CD4-positive, alpha-beta memory T cell (primary cell): ENCODE measurements at places on chromosomes 2 and 18. TPM values are rescaled to one million over a fixed set of nuclear protein-coding genes. Genes with fewer than 3 reads are reported as not detected.

DNA sequence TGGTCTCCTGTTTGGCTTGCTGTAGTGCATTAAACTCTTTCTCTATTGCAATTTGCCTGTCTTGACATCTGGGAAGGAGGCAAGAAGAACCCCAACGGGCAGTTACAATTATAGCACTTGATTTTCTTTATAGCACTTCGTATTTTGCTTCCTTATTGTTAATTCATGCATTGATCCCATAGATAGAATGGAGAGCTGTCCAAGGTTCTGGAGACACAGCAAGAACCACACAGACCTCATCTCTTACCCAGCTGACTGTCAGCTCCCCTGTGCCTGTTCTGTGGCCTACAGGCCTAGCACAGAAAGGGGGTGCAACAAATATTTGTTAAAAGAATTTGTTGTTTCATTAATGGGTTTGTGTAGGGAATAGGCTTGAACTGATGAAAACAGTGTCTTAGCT lies 194.3 kb downstream of the GALNT1 start:
- no peak for DNase-seq
- H3K36me3 ChIP-seq: no peaks in the 10 kb centered on the region
- H3K4me1 ChIP-seq: no peaks in the 10 kb centered on the region
- H3K27me3 ChIP-seq: no peaks in the 10 kb centered on the region

DNA sequence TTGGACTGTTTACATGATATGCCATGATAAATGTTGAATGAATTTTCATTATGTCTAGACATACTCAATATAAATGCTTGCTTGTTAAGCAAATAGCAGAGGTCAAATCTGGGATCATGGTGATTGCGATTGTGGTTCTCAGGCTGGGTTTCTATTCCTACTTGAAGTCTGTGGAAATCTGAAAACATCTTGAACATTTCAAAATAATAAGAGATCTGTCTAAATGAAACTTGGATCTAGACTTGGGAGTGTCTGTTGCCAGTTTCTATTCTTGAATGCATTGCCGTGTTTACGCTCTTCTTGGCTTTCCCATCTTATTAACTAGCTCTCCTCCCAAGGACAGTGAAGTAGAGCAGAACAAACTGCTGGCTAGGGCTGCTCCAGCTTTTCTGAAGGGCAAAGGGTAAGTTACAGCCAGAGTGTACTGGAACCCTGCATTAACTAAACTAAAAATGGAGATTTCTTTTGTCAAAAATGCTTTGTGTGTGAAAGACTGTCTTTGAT lies 127.7 kb downstream of the DTNA start:
- no peak overlapping the region for H3K27ac ChIP-seq
- H3K4me1 ChIP-seq: no peaks in the 10 kb centered on the region

GRCh38 chr18:75097491-75098225 lies 111.3 kb downstream of the PTGR3 start:
- no peaks in the 10 kb centered on the region for H3K4me1 ChIP-seq
- no peaks in the 10 kb centered on the region for H3K36me3 ChIP-seq
- no peak for DNase-seq
- H3K27me3 ChIP-seq: no peaks in the 10 kb centered on the region
- H3K27ac ChIP-seq: no peak overlapping the region

DNA sequence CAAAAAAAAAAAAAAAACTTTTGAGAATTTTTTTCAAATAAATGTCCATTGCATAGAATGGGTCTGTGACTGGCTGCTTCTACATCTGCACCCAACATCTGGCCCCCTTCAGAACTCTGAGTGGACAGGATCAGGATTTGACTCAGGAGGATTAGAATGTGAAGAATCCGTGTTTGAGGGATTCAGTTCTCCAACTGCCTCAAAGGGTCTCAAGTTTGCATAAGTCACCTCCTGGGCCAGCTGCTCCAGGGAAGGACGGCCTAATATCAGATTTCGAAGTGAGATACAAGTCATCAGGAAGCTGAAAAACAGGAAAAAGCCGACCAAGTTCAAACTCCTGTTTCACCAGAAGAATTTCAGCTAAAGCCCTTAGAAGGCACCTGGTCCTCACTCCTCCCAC lies 10.9 kb downstream of the MAT2A start:
- H3K4me3 ChIP-seq: no peak overlapping the region
- no peak for DNase-seq
- peaks cover 47% of the 10 kb centered on the region for H3K36me3 ChIP-seq
- no peak overlapping the region for H3K27ac ChIP-seq

STAT4 gene
- 76.6 TPM for polyA plus RNA-seq
